ENCODE measurements at places on chromosomes 6 and 20. TPM values are rescaled to one million over a fixed set of nuclear protein-coding genes. Genes with fewer than 3 reads are reported as not detected.

DNA sequence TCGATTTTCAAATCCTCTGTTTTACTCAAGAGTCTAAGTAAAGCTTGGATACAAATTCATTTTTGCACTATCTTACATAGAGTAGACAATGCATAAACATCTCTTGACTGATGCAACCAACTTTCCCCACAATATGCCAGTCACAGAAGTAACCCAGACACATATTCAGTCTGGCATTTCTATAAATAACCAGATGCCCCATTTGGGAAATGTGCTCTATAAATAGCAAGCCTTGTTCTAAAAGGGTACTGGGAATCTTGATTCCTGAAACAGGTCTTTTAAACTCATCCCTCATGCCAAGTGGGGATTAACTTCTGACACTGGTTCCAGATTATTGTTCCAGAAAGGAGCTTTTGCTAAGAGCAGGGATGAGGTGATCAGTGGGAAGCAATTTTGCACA is 411.7 kb downstream of the EPM2A start:
- no peak for DNase-seq

GRCh38 chr20:33522256-33522820 is 32.4 kb downstream of the CBFA2T2 start:
- DNase-seq = no peak

GRCh38 chr6:170156448-170157375 is 134.2 kb downstream of the DLL1 start:
- DNase-seq = no peak

DNA sequence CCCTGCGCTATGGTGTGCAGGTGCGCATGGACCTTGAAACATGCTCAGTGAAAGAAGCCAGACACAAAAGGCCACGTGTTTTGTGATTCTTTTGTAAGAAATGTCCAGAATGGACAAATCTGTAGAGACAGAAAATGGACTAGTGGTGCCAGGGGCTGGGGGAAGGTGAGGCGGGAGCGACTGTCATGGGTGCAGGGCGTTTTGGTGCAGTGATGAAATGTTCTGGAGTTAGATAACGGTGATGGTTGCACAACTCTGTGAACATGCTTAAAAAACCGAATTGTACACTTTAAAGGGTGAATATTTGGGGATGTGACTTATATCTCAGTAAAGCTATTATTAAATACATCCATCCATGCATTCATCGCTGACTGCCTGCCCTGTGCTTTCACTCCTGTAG is 31.7 kb upstream of the NTSR1 start:
- DNase-seq = no peak

The TMC2 gene
- total RNA-seq = not detected

Measured in dermis microvascular lymphatic vessel endothelial cell (primary cell).